Calu3 (cell line): ENCODE measurements at places on chromosomes 16 and 17. TPM values are rescaled to one million over a fixed set of nuclear protein-coding genes. Genes with fewer than 3 reads are reported as not detected.
A peak's percentile ranks its signal among the peaks of the same experiment; 100 is the strongest.

The SRL gene
- total RNA-seq = 0.12 TPM in 1 of 2 replicates, not detected in the other

- no peaks in the 10 kb centered on the region for H3K4me1 ChIP-seq
- H3K27me3 ChIP-seq = peaks cover 81% of the 10 kb centered on the region
- no peak overlapping the region for H3K27ac ChIP-seq
- H3K4me3 ChIP-seq = no peak overlapping the region
- H3K36me3 ChIP-seq = no peaks in the 10 kb centered on the region
- no peak for DNase-seq
These were observed 146.3 kb upstream of the IRX3 start for GRCh38 chr16:54432897-54433229.

The DNAAF1 gene
- total RNA-seq = 0.32 TPM in 1 of 2 replicates, not detected in the other

DNA sequence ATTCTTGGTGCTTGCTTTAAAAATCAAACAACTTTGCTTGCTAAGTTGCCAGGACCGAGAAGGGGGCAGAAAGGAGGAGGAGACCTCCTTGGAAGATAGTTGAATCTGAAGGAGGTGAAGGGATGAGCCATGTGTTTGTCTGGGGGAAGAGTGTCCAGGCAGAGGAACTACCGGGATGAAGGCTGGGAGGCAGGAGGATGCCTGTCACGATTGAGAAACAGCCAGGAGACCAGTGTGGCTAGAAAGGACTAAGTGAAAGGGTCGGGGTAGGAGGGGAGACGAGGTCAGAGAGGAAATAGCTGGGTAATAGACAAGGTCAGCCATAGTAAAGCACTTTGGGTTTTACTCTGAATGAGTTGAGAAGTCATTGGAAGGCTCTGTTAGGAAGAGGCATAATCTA, 38.9 kb upstream of the CSNK2A2 start:
- peaks cover 9% of the 10 kb centered on the region for H3K36me3 ChIP-seq
- peaks cover 9% of the 10 kb centered on the region for H3K4me1 ChIP-seq
- no peak for DNase-seq
- H3K27ac ChIP-seq = no peak overlapping the region
- peak overlapping the region; percentile 81 for H3K4me3 ChIP-seq

DNA sequence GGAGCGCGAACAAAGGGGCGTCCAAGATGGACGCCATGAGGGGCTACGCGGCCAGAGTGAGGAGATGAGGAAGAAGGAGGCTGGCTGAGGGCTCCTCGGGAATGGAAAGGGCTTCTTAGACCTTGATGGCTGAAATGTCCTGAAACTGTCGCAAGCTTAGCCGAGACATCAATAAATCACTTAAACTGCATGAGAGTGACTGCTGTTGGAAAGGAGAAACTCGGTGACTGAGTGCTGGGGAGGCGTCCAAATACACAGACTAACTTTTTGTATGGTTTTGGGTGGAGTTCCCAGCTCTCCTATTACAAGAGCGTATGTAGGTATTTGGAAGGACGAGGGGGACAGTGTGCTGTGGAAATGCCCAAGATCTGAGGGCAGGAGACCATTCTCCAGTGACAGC, 1.4 kb upstream of the GEMIN4 start:
- peaks cover 36% of the 10 kb centered on the region for H3K36me3 ChIP-seq
- H3K27me3 ChIP-seq = no peaks in the 10 kb centered on the region

The ESRP2 gene
- total RNA-seq = 100 and 103 TPM in 2 replicates
